Articular chondrocyte of knee joint (primary cell): ENCODE measurements at places on chromosomes 3 and 15. TPM values are rescaled to one million over a fixed set of nuclear protein-coding genes. Genes with fewer than 3 reads are reported as not detected.

WDR93 gene
- 0.26 and 0.32 TPM in 2 replicates for total RNA-seq

SPATA12 gene
- total RNA-seq: under 0.01 TPM in 1 of 2 replicates, not detected in the other

SPINK8 gene
- not detected in 2 replicates for total RNA-seq

C2CD4A gene
- total RNA-seq: 0.11 and 0.26 TPM in 2 replicates

EPHB3 gene
- total RNA-seq: 8.5 and 10.1 TPM in 2 replicates

ABHD2 gene
- total RNA-seq: 124 and 169 TPM in 2 replicates

TMEM40 gene
- total RNA-seq: not detected in 2 replicates

HRH1 gene
- 34.6 and 41.0 TPM in 2 replicates for total RNA-seq

LMOD3 gene
- total RNA-seq: 0.22 and 0.39 TPM in 2 replicates

CCDC9B gene
- 8.5 and 12.5 TPM in 2 replicates for total RNA-seq

KLHL40 gene
- total RNA-seq: not detected in 2 replicates

ITIH1 gene
- not detected in 2 replicates for total RNA-seq

SLC6A11 gene
- not detected in 2 replicates for total RNA-seq

CCR1 gene
- 0.65 and 1.3 TPM in 2 replicates for total RNA-seq

GHSR gene
- not detected in 2 replicates for total RNA-seq

WDR49 gene
- 0.26 and 0.65 TPM in 2 replicates for total RNA-seq

IL5RA gene
- not detected in 2 replicates for total RNA-seq

COL6A6 gene
- total RNA-seq: under 0.01 TPM in 1 of 2 replicates, not detected in the other

RHOV gene
- not detected in 2 replicates for total RNA-seq

NR2F2 gene
- total RNA-seq: 1.7 and 3.3 TPM in 2 replicates

PSTPIP1 gene
- 10.1 and 10.2 TPM in 2 replicates for total RNA-seq

STRIT1 gene
- total RNA-seq: not detected in 2 replicates

HACL1 gene
- 29.9 and 31.2 TPM in 2 replicates for total RNA-seq

SLC6A20 gene
- not detected in 2 replicates for total RNA-seq

TMEM108 gene
- under 0.01 TPM in 1 of 2 replicates, not detected in the other for total RNA-seq

LMCD1 gene
- total RNA-seq: 208 and 322 TPM in 2 replicates

CLDN1 gene
- total RNA-seq: 0.26 and 2.7 TPM in 2 replicates

CHL1 gene
- not detected in 2 replicates for total RNA-seq

ZNF620 gene
- 1.2 and 1.6 TPM in 2 replicates for total RNA-seq

RASGRF1 gene
- total RNA-seq: not detected in 2 replicates

SLC28A1 gene
- not detected in 2 replicates for total RNA-seq

CX3CR1 gene
- under 0.01 TPM in 1 of 2 replicates, not detected in the other for total RNA-seq

HGD gene
- 0.13 and 0.22 TPM in 2 replicates for total RNA-seq

RETNLB gene
- not detected in 2 replicates for total RNA-seq

FHIT gene
- 3.7 and 5.4 TPM in 2 replicates for total RNA-seq

MSL2 gene
- total RNA-seq: 21.0 and 27.9 TPM in 2 replicates
